ENCODE measurements at places on chromosomes 3 and 15.

DNA sequence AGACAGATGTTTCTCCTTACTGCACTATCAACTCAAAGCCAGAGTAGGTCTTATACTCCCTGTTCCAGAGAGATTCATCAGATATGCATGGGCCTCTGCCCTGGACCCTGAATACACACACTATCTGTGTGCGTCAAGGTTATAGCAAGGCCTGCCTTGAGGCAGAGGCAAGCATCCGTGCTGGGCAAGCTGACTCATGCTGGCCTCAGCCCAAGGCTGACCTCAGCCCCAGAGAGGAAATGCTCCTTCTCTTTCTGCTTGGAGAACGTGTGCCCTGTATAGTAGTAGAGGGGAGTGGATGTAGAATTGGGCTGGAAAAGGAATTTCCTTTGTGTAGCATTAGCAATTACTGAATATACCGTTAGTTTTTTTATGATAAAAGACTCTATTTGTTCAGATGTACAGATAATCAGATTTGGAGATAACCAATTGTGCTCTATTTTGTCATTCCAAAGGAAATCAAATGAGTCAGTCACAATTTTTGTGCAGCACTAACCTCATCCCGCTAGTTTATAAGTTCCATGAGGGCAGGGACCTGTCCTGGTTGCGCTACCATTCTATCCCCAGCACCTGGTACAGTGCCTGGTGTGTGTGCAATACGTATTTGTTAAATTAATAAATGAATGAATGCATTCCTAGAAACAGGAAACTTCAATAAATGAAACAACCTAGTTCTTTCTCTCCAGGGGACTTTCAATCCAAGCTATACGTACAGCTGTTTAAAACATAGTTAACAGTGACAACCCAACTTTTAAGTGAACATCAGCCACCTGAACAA is 13.3 kb upstream of the PAQR9 start:
- no peak for DNase-seq

DNA sequence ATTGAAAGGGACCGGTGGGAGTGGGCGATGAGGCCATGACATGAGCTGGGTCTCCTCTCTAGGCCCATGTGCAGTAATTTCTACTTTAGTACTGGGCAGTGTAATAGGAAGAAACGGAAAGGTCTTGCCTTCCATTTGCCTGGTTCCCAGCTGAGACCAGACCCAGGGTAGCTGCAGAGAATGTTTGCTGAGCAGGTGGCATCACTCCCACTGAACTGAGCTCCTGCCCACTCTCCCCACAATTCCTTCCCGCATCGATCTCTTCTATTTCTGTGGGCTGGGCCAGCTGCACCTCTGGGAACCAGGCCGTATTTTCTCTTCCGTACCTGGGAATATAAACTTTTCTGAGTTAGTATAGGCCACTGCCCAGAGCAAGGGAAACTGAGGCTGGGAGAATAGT is 15.8 kb downstream of the ESYT3 start:
- no peak for DNase-seq

GRCh38 chr15:94610069-94610468 is 378.7 kb downstream of the MCTP2 start:
- no peak for DNase-seq

- DNase-seq: no peak
Measured at GRCh38 chr3:177753451-177754155, 556.3 kb upstream of the TBL1XR1 start.

GRCh38 chr3:33196538-33196937 is 22.1 kb downstream of the SUSD5 start:
- no peak for DNase-seq

DNA sequence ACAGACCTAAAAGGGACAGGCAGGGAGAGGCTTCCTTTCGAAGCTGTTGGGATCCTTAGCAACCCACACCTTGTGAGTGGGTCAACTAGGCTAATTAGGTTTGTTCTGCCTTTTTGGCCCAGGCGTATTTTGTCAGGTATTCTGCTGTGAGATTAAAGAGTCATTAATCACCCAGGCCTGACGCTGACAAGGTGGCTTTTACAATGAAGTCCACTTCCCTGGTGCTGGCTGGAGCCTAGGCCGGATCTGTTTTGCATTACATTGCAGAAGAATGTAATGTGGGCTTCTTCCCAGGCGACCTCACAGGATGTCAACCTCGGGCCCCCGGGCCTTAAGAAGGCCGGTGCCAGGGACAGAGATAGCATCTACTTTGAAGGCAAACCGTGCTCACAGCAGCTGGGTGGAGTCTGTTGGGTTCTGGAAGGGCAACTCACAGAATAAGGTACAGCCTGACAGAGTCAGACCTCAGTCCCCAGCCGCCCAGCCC is 76.9 kb downstream of the HES1 start:
- DNase-seq: no peak

DNA sequence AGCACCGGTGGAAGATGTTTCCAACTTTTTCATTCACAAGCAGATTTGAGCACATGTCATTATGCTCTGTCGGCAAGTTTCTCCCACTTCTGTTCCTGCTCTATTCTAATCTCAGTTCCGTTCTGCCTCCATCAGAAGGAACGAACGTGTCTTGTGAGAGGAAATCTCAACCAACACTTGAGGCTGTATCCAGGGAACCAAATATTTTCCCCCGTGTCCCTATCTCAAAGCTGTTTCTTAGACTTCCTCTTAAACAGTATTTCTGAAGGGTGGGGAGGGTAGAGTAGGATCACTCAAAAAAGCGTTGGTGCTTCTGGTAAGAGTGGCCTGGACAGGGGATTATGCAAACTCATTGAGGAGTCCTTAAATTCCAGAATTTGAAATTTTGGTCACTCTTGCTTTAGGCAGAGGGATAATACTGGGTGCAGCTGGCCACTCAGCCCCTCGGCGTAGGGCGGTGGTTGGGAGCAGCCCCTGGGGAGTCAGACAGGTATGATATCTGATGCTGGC is 54.9 kb downstream of the FRMD4B start:
- DNase-seq: no peak

DNA sequence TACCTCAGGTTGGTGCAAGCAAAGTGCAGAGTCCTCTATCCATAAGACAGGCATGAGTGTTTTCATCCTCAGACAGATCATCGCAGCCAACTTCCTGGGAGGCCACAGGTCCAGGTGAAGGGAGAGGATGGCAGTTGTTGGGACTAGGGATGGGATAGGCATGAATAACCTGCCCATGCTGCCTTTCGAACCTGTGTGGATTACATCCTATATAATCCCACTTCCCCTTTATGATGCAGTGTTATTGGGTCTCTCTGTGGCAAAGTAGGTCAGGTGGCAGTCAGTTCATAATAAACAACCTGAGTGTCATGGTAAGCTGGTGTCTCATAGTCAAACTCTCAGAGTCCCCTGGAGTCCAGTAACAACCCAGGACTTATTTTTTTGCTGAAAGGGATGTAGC is 40.4 kb downstream of the CCR3 start:
- DNase-seq: no peak

GRCh38 chr3:66898155-66898554 is 100.0 kb upstream of the KBTBD8 start:
- DNase-seq: no peak

- no peak for DNase-seq
Measured at GRCh38 chr3:63228677-63229076, 49.4 kb upstream of the SYNPR start.

DNA sequence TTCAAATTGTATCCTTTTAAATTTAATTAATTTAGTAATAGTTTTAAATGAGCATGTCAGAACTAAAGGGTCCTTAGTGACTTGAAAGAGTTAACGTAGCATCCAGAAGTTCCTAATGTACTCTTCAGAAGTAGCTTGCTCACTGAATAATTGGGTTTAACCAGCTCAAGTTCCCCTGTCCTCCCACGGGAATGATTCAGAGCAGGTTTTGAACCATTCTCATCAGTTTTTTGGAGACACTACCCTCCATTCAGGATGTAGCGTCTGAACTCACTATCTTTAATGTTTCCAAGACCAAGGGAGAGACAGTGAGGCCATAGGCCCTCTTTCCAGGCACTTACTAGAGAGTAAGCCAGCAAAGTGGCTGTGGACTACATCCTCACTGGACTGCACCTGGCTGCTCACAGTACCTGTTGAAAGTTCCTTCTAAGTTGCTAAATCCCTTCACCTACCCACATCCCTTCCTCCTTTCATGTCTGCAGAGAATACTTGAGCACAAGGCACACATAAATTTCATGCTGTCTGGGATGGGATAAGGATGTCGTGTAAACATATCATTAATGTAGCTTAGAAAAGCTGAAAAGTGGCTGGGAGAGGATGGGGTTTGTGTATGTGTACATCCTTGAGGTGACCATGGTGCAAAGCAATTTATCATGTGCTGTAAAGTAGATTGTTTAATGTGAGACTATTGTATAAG is 146.3 kb downstream of the PLCL2 start:
- DNase-seq: no peak

DNA sequence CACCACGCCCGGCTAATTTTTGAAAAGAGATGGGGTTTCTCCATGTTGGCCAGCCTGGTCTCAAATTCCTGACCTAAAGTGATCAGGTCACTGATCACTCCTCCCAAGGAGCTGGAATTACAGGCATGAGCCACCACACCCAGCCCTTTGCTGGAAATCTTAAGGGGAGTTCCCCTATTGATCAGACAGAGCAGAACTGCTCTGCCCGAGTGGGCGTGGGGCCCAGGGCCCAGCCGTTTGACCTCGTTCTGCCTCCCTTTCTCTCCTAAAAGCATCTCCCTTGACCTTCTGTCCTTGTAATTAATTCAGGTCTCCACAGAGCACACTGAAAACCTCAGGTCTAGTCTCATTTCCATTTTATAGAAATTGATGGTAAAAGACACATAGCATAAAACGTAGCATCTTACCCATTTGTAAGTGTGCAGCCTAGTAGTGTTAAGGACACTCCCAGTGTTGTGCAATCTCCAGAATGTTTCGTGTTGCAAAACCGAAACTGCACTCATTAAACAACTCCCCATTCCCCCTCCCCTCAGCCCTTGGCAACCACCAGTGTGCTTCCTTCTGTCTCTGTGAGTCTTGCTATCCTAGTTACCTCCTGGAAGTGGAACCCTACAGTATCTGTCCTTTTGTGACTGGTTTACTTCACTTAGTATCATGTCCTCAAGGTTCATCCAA is 89.3 kb downstream of the SLCO3A1 start:
- DNase-seq: peak; percentile 41

DNA sequence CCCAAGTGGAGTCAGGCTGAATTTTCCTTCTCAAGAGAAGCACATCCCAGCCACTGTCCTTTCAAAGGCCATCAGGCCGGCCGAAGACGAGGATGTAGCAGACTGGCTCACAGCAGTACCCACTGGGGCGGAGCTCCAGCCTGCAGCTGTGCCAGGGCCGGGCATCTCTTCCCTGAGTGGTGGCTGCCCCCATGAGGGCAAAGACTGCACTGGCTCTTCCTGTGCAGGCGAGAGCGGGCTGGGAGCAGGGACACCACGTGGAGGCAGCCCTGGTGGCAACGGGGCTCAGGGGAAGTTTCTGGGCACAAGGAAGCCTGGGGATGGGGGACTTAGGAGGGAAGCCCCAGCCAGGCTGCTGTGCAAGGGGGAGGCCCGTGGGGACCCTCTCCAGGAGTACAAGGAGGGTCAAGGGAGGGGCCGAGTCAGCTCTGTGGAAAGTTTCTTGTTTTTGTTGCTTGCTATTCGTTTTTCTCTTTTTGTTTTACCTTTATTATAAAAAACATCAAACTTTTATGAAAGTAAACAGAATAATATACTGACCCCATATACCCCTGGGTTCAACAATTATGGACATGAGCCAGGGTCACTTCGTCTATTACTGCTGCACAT is 66.1 kb downstream of the RPN1 start:
- DNase-seq: no peak

DNA sequence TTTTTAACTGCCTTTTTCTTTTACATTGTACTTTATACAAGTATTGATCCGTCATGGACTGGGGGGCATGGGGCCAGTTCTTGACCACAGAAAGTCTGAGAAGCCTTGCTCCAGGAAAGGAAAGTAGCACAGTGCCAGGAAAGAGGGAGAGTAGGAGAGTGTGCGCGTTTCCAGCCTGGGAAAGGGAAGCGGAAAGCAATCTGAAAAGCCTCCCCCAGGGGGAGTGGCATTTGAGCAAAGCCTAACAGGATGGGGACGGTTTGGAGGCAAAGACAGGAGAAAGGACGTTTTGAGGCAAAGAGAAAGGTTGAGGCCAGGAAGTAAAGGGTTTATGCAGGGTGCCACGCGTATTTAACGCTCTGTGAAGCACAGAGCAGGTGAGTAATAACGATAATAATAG is 116.9 kb downstream of the RORA start:
- DNase-seq: no peak

DNA sequence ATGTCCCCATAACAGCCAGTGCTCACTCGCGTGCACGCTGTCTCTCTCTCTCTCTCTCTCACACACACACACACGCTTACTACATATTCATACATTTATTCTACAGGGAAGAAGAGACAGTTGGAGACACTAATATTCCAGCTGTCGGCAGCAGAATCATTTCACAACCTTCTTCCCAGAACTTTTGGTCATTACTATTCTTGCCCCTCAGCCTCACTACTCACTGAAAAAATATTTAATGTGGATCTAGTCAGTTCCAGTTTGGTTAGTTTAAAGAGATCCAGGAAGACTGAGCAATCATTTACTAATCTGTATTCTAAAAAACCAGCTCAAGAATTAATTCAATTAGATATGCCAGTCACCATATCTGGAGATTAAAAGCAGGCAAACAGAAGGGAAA is 394.9 kb downstream of the PTPRG start:
- no peak for DNase-seq

DNA sequence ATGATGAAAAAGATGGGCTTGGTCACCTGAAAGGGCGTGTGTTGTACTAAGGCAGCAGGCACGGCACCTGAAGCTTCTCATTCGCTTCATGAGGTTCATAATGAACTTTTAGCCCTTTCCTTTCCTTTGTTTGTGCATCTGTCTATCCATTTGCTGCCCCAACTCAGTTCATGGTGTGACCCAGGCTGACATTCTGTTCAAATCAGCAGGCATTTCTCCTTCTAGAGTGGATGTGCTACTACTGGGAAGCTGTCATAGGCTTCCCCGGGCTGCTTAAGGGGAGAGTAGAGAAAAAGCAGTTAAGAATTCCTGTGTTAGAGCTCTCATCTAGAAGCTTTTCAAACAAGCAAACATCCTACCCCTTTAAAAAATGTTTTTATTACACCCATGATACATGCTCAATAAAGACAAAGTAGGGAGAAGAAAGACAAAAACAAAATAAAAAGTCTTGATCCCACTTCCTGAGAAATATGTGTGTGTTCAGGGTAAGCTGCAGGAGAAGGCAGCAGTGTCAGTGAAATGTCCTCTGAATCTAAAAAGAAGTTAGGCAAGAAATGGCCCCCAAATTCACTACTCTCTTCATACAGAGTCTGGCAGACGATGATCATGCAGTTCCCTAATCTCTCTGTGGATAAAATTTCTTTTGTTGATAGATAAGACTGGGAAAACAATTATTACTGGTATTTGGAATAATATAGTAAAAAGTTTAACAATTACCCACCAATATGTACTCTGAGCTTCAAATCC is 136.9 kb upstream of the PFN2 start:
- no peak for DNase-seq

GRCh38 chr3:63818282-63819150 is 583 bp upstream of the C3orf49 start:
- DNase-seq: peak; percentile 36

Data from CD8-positive, alpha-beta memory T cell (primary cell).